ENCODE measurements at places on chromosomes 6 and 20.

- DNase-seq, result no peak
These were observed 444.2 kb downstream of the CDH26 start for GRCh38 chr20:60402189-60403058.

GRCh38 chr6:155309150-155309549, 5.1 kb downstream of the TFB1M start:
- no peak for DNase-seq

GRCh38 chr6:100202417-100203194, 208.6 kb upstream of the MCHR2 start:
- DNase-seq, result no peak

DNA sequence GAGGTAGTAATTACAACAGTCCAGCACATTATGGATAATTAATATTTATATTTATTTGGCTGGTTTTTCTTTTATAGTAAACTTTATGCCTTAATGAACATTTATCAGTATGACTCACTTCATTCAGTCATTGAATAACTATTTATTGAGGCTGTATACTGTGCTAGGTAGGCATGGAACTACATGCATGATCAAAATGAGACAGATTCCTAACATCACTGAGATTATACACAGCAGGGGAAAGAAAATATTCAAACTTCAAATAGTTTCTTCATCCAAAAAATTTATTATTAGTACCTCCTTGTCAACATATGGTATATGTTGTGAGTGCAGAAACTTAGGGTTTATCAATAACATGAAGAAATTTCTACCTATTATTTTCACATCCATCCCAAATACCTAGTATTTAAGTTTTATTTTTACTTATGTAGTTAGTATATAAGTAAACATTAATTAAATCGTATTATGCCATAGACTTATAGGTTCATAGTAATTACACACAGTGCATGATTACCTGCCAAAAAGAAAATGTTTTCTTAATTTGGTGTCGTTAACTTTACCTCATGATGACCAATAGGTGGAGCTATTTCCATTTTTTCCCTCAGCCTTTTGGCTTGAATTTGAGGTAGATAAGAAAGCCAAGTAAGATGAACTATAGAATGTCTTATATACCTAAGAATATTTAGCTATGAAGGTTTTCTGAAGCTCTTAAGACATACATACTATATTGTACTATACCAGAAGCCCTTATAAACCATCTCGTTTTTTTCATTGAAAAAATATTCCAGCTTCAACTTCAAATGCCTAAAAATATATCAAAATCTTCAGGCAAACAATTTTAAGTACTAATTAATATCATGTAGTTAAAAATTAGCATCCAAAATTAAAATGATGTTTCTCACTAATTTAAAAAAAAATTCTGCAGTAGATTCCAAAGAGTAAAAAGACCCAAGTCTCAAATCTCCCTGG, 12.5 kb upstream of the TMEM30A start:
- no peak for DNase-seq

GRCh38 chr6:113396730-113397129, 460.4 kb upstream of the MARCKS start:
- no peak for DNase-seq

GRCh38 chr6:46651006-46651405, 1.6 kb downstream of the CYP39A1 start:
- DNase-seq, result no peak

- no peak for DNase-seq
These were observed 1434.0 kb upstream of the EYS start for GRCh38 chr6:67141005-67141404.

DNA sequence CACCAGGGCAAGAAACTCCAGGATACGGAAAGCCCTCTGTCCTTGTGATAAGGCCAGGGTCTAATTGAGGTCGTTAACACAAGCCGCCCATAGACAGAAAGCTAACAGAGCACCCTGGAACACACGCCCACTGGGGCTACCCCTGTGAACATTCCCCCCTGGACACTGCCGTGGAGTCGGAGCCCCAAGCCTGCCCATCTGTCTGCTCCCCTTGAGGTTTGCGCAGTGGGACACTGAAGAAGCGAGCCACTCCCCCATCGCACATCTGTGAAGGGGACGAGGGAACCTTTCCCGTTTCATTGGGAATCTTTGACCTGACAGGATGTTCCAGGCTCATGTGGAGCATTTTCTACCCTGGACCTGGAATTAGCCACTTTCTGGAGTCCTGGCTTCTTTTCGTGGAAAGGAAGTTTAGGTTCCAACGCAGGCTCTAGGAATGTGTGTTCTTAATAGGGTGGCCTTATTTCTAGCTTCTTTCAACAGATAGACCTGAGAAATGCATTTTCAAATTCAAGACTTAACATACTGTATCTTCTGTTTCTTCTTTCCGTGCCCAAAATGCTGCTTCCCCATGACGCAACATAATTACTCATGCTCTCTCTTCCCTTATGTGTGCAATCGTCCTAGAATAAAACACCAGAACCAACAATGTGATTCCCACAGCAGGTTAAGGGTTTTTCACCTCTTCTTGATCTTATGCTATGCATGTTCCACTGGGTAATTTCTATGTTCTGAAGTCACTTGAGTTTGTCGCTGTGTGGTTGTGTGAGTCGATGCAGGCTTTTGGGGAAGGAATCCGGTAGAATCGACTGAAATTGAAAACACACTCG, 161.1 kb downstream of the ERMARD start:
- DNase-seq, result no peak

DNA sequence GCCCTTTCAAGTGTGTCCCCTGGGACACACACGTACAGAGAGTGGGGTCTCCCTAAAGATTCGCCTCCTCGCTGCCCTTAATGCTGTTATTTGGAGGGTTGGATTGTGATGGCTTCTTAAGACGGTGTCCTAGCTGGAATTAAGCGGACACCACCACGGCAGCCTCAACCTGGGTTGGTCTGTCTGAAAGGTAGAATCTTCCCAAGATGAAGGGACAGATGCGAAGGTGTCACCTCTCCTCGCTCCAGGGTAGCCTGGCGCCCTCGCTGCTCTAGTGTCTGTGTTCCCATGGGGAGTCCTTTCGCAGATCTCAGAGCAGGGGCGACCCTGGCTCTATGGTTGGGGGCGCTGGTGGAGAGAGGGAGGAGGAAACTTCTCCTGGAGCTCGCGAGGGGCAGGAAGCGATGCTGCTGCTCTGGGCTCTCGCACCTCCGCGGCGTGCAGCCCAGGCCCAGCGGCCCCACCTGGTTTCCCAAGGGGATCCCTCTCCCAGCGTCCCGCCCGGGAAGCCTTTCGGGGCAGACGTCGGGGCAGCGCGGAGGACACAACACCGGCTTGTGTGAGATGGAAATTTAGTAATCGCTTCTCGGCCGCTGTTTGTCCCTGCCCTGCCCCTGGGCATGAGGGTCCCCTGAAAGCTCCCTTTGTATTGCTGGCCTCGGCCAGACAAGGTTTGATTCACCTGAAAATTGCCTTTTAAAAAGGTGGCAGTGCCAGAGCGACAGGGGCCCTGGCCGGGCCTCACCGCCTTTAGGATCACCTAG, 1.7 kb downstream of the RSPO3 start:
- no peak for DNase-seq

GRCh38 chr6:35725081-35725708, 11.6 kb upstream of the ARMC12 start:
- DNase-seq, result no peak

- DNase-seq, result peak; percentile 17
These were observed 115.4 kb downstream of the JPH2 start for GRCh38 chr20:44071526-44072111.

GRCh38 chr6:158837684-158838625, 18.8 kb upstream of the EZR start:
- no peak for DNase-seq

DNA sequence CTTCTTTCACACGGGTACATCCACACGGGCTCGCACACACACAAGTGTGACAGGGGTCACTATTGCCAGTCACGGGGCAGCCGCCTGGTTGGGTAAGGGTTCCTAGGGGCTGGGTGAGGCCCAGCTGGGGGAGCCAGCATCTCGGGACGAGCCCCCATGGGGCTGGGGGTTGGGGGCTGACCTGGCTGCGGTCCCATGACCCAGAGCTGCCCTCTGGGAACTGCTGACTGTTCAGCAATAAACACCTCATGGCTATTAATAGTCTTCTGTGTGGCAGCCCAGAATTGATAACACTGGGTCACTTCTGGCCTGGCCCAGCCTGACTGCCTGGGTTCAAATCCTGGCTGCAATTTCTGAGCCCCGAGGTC, 23.8 kb downstream of the VEGFA start:
- no peak for DNase-seq

- DNase-seq, result no peak
These were observed 139.7 kb upstream of the FLRT3 start for GRCh38 chr20:14477125-14477524.

DNA sequence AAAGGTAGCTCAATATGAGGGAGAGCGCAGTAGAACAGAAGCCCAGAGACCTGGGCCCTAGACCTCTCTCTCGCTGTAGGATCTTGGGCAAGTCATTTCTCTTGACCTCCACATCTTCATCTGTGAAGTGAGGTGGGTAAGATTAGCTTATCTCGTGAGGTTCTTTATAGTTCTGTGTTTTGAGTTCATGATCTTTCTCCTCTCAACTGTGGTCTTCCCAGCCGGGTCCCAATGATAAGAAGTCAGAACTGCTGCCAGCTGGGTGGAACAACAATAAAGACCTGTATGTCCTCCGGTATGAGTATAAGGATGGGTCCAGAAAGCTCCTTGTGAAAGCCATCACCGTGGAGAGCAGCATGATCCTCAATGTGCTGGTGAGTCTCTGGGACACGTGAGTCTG, 6.9 kb downstream of the PSMF1 start:
- DNase-seq, result no peak

- no peak for DNase-seq
These were observed 128.9 kb upstream of the PMEPA1 start for GRCh38 chr20:57838670-57839151.

DNA sequence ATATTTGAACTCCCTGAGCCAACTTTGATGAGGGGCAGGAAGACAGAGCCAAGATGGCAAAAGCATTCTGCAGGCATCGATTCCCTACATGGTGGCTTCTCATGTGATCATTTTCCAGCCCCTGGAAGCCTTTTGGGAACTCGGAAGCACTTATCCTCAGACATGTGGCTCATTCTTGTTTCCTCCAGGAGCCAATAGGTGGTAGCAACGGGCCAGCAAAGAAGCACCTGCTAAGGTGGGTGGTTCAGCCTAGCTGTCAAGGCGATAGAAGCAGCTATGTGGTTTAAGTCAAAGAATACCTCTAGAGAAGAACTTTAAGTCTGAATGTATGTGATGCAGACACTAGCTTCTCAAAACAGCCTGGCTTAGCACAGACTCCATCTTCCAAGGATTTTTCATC, 64.9 kb upstream of the PAX1 start:
- DNase-seq, result no peak

DNA sequence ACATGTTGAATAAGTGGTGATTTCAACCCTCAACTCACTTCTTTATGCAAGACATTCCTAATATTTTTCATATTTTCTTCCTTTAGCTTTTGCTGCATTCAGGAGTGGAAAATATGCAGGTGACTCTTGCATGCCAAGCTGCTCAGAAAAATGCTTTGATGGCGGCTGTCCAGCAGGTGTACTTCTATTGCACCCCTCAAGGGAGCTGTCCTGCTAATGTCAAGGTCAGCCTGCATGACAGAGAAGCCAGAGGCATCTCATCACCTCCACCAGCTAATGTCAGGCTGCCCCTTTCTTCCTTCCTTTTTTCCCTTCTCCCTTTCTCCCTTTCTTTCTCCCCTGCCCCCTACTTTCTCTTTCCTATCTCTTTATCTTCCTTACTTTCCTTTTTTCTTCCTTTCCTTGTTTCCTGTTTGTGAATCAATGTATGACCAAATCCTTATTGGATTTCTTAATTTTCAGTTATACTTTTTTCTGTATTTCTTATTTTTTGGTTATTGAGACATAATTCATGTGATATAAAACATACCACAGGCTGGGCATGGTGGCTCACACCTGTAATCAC, 112.2 kb downstream of the CD164 start:
- DNase-seq, result no peak

GRCh38 chr20:8755340-8756118, 313.4 kb upstream of the PLCB4 start:
- DNase-seq, result no peak

GRCh38 chr6:18511211-18511610, 124.1 kb downstream of the RNF144B start:
- no peak for DNase-seq

DNA sequence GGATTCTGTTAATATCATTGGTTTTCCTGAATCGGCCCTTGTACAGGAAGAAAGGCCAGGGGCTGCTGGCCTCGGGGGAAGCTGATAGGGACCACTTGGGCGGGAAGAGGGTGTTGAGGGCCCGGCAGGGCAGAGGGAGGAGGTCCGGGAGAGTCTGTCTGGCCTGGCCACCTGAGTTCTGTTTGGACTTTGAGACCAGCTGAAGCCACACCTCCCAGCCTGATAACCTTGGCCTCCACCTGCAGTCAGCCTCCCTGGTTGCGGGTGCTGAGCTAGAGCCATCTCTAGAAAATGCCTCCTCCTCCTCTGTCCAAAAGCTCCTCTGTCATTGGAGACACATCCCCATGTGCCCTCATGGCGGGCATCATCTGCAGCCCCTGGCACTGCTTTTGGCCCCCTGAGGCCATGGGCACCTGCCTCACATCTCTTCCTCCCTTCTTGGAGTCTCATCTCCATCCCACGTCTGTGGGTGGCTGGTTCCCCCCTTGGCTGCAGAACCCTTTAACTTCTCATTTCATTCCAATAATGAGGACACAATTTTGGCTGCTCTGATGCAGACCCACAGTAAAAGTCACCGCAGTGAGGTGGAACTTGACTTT, 16.6 kb downstream of the APCDD1L start:
- DNase-seq, result no peak

- no peak for DNase-seq
These were observed 62.4 kb downstream of the DST start for GRCh38 chr6:56580271-56580670.
